ENCODE measurements at places on chromosomes 13 and 19. TPM values are rescaled to one million over a fixed set of nuclear protein-coding genes. Genes with fewer than 3 reads are reported as not detected.

The PRKCSH gene
- 90.4 TPM for total RNA-seq

The GGN gene
- not detected for total RNA-seq

The CHMP2A gene
- 54.2 TPM for total RNA-seq

The IGFL3 gene
- not detected for total RNA-seq

The ELANE gene
- not detected for total RNA-seq

The HSPB6 gene
- total RNA-seq: 0.18 TPM

Data from Karpas-422 (cell line).